ENCODE measurements at places on chromosomes 3 and 15.
A peak's percentile ranks its signal among the peaks of the same experiment; 100 is the strongest.

DNA sequence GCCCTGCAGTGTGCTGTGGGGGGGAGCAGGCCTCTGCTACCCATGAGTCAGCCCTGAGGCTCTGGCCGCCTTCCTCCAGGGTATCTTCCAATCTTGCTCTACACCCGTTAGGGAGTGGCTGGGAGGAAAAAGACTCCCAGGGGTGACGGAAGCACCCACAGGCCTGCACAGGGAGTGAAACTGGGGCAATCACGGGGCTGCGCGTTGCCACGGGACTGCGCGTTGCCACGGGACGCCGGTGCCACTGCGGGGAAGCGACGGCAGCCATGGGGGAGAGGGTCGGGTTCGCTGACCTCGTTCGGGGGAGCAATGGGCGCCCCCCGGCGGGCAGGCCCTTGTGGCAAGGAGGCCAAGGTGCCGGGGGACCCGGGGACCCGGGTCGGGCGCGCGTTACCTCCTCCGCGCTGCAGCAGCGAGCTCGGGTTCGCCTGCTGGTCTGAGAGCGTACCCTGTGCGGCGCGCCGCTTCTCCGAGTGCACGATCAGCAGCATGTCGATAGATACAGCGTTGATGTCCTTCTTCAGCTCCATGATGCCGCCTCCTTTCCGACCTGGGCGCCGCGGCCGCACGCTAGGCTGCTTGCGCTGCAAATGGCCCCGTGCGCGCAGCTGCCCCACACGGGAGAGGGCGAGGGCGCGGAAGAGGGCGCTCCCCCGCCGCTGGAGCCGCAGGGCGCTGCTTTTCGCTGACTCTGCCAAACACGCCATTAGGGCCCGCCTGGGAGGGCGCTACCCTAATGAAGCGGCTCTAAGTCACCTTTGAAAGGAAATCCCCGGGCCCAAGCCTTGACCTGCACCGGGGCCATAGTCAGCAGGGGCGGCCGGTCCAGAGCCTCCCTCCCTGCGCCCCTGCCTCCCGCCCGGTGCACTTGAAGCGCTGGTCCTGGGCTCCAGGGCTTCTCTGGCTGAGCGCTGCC is at the start of gene KY:
TSS of gene KY (minus strand) at position 592 of the 916 bp plus-strand sequence. CDS start at position 530, 62 bp downstream.
- DNase-seq = peak; percentile 53

DNA sequence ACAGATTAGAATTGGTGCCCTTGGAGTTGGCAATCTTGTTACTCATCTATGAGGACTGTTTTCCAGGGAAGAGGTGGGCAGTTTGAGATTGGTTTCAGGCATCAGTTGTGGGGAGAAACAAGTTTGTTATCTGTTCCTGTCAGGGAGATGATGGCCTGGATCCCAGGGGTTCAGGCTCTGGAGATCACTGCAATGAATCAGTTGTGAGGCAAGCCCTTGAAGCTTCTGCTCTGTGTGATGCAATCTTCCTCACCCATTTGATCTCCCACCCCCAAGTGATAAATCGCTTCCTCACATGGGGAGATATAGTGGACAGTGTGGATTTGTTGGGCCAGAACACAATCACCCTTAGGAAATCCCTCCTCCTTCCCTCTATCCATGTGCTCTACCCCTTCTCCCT is 276.6 kb upstream of the LRTM1 start:
- no peak for DNase-seq

GRCh38 chr3:12186515-12187286 is 28.0 kb upstream of the TIMP4 start:
- no peak for DNase-seq

GRCh38 chr15:85785887-85786780 is 8.6 kb downstream of the KLHL25 start:
- DNase-seq = peak; percentile 68

DNA sequence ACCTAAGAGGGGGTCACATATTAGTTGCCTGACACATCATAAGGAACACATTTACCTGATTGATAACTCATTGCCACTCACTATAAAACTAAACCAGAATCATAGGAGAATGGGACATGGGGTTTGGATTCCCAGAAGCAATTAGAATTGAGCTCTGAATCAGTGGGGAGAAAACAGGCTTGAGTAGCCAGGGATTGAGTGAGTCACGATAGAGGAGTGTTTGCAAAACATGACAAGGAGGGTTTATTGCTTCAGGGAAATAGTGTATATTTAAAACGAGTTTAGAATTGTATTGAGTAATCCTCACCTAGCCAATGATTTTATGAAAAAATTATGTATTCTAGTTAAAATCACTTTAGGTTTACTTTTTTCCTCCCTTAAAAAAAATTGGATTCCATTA is 101.1 kb upstream of the THRB start:
- DNase-seq = no peak

GRCh38 chr3:71087143-71088018 is 496.1 kb downstream of the FOXP1 start:
- no peak for DNase-seq
